A375 (cell line): ENCODE measurements at places on chromosomes 7 and 10. TPM values are rescaled to one million over a fixed set of nuclear protein-coding genes. Genes with fewer than 3 reads are reported as not detected.

PTPN12 gene
- 35.5 and 45.7 TPM in 2 replicates for total RNA-seq

ZCCHC24 gene
- total RNA-seq: 25.8 and 29.0 TPM in 2 replicates

SMARCD3 gene
- total RNA-seq: 15.9 and 16.9 TPM in 2 replicates

AQP1 gene
- total RNA-seq: 1.2 TPM in 2 replicates

MBL2 gene
- total RNA-seq: 0.05 and 0.26 TPM in 2 replicates

GLI3 gene
- 4.0 and 5.5 TPM in 2 replicates for total RNA-seq

TLL2 gene
- total RNA-seq: 0.32 and 0.79 TPM in 2 replicates

HOXA11 gene
- 1.2 TPM in 2 replicates for total RNA-seq

MEIG1 gene
- total RNA-seq: 0.66 and 0.72 TPM in 2 replicates

FAM25A gene
- total RNA-seq: not detected in 2 replicates

SORCS3 gene
- not detected in 2 replicates for total RNA-seq

SYT15B gene
- total RNA-seq: 0.04 and 0.24 TPM in 2 replicates

SLC13A1 gene
- not detected in 2 replicates for total RNA-seq

BMPER gene
- total RNA-seq: 0.04 and 0.37 TPM in 2 replicates

PDZD7 gene
- total RNA-seq: 6.6 and 7.0 TPM in 2 replicates

COBL gene
- total RNA-seq: 4.1 and 5.0 TPM in 2 replicates

SPDYE11 gene
- not detected in 2 replicates for total RNA-seq

SLC39A12 gene
- total RNA-seq: not detected in 2 replicates

ITIH5 gene
- 0.68 and 2.0 TPM in 2 replicates for total RNA-seq

ASIC3 gene
- 0.74 and 3.7 TPM in 2 replicates for total RNA-seq

FAM20C gene
- total RNA-seq: 87.9 and 98.0 TPM in 2 replicates

TRPV6 gene
- total RNA-seq: 0.11 TPM in 1 of 2 replicates, not detected in the other

KCP gene
- total RNA-seq: not detected in 2 replicates

PCLO gene
- total RNA-seq: 5.9 and 6.8 TPM in 2 replicates

IL2RA gene
- not detected in 2 replicates for total RNA-seq

NUTM2E gene
- total RNA-seq: not detected in 2 replicates

FBXO24 gene
- total RNA-seq: 0.69 and 3.8 TPM in 2 replicates
